ENCODE measurements at places on chromosomes 6 and 20. TPM values are rescaled to one million over a fixed set of nuclear protein-coding genes. Genes with fewer than 3 reads are reported as not detected.

BCAS4 gene
- 4.8 TPM for total RNA-seq

SLC25A27 gene
- total RNA-seq, result 49.0 TPM

TFAP2D gene
- total RNA-seq, result not detected

HIVEP2 gene
- 32.0 TPM for total RNA-seq

CDKAL1 gene
- 20.5 TPM for total RNA-seq

PMEPA1 gene
- 26.3 TPM for total RNA-seq

PNPLA1 gene
- 0.22 TPM for total RNA-seq

BYSL gene
- 16.0 TPM for total RNA-seq

BMP6 gene
- total RNA-seq, result 9.0 TPM

KCNK16 gene
- not detected for total RNA-seq

TGM3 gene
- total RNA-seq, result not detected

PTGIS gene
- total RNA-seq, result 89.7 TPM

NHLRC1 gene
- 1.8 TPM for total RNA-seq

FRK gene
- 0.85 TPM for total RNA-seq

PRDM13 gene
- not detected for total RNA-seq

EYA4 gene
- total RNA-seq, result 5.3 TPM

WDR46 gene
- 32.4 TPM for total RNA-seq

COL21A1 gene
- 31.4 TPM for total RNA-seq

SLC23A2 gene
- total RNA-seq, result 75.9 TPM

MMUT gene
- 22.7 TPM for total RNA-seq

KLHDC3 gene
- 53.4 TPM for total RNA-seq

OR2J3 gene
- not detected for total RNA-seq

SUPT3H gene
- 12.9 TPM for total RNA-seq

LY6G6C gene
- total RNA-seq, result 0.71 TPM

FOXP4 gene
- 39.2 TPM for total RNA-seq

PYGB gene
- total RNA-seq, result 37.9 TPM

GLP1R gene
- total RNA-seq, result 1.6 TPM

CRISP3 gene
- 1.1 TPM for total RNA-seq

LST1 gene
- total RNA-seq, result 17.7 TPM
